Activated CD8-positive, alpha-beta T cell treated with anti-CD3 and anti-CD28 coated beads for 36 hours (primary cell): ENCODE measurements at places on chromosomes 7 and 10. TPM values are rescaled to one million over a fixed set of nuclear protein-coding genes. Genes with fewer than 3 reads are reported as not detected.

The UTF1 gene
- not detected for total RNA-seq

The SPDYE6 gene
- not detected for total RNA-seq

The CYP26A1 gene
- total RNA-seq = not detected

The SLC39A12 gene
- total RNA-seq = not detected

The MRLN gene
- not detected for total RNA-seq

The TACC2 gene
- total RNA-seq = not detected

The SPDYE5 gene
- total RNA-seq = 0.18 TPM

The GRK5 gene
- total RNA-seq = 15.6 TPM

The CYREN gene
- total RNA-seq = 32.5 TPM

The RPA3 gene
- total RNA-seq = 203 TPM

The CYP2C19 gene
- not detected for total RNA-seq

The KIF11 gene
- total RNA-seq = 44.4 TPM

The ANKRD26 gene
- total RNA-seq = 8.3 TPM

The C10orf71 gene
- total RNA-seq = not detected

The ACTL6B gene
- not detected for total RNA-seq

The POMZP3 gene
- total RNA-seq = 16.3 TPM

The ENTPD7 gene
- 1.9 TPM for total RNA-seq

The NUP205 gene
- 145 TPM for total RNA-seq

The ATAD1 gene
- 49.3 TPM for total RNA-seq

The GRID2IP gene
- 0.18 TPM for total RNA-seq

The VIPR2 gene
- 0.09 TPM for total RNA-seq

The GBX1 gene
- not detected for total RNA-seq

The CALML5 gene
- not detected for total RNA-seq

The TUBAL3 gene
- total RNA-seq = not detected

The OR9A2 gene
- not detected for total RNA-seq

The COL26A1 gene
- not detected for total RNA-seq

The HACD1 gene
- total RNA-seq = 2.8 TPM

The MRPL32 gene
- total RNA-seq = 68.5 TPM

The ECD gene
- 33.9 TPM for total RNA-seq

The CRYGN gene
- 0.16 TPM for total RNA-seq

The SPAG6 gene
- total RNA-seq = not detected

The DRGX gene
- total RNA-seq = not detected

The WDFY4 gene
- 0.90 TPM for total RNA-seq

The PPP1R17 gene
- not detected for total RNA-seq

The CWF19L1 gene
- total RNA-seq = 38.5 TPM

The GIMAP5 gene
- 37.6 TPM for total RNA-seq
